Activated T-cell treated with anti-CD3 and anti-CD28 coated beads for 1 hour (primary cell): ENCODE measurements at places on chromosomes 12 and 14.

DNA sequence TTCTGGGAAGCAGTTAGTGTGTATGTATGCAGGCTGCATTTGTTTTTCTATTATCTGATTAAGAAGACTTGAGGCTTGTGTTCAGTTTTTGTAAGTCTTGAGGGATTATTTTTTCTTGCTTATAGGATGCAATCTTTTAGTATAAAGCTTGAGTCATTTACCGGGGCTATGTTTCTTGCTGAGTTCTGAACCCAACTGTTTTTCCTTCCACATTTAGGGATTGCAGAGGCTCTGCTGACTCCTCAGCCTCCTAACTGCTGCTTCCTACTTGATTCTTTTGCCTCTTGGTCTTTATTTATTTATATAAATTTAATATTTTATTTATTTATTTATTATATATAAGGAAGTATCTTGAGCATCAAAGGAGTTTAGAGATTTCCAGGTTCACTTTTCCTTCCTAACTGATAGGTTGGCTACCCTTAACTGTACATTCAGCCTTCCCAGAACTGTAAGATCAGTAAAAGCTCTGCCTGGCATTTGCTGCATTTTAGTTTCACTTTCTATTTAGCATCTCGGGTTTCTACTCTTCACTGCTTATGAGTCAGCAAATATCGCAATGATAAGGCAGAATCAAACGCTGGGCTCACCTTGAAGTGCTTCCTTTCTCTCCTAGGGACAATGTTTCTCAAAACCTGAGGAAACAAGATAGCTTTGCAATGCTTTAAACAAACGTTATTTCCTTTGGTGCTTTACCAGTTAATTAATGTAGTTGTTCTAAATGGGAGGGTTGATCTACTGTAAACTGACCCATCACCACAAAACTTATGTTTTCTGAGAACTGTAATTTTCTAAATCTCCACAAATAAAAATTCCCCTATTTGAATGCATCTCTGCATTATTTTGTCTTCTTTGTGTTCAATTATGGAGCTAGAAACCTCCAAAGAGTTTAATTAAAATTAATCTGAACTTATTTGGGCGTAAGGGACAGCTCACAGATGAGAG lies 1183.7 kb upstream of the TMEM132C start:
- DNase-seq = no peak

DNA sequence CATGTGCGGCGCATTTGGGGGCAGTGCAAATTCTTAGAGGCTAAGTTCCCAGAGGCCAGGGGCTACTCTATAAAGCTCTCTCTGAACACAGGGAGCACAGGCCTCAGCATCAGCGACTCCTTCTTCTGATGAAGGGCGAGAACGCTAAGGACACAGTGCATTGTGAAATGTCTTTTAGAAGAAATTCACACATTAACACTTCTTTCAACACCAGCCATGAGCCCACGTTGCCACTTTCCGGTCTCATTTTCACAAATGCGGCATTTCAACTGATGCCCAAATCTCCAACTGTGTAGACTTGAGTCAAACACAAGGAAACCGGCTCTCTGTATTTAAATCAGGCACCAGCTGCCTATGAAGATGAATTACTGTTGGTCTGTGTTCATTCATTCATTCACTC lies 162.0 kb downstream of the FOXN3 start:
- DNase-seq = no peak

DNA sequence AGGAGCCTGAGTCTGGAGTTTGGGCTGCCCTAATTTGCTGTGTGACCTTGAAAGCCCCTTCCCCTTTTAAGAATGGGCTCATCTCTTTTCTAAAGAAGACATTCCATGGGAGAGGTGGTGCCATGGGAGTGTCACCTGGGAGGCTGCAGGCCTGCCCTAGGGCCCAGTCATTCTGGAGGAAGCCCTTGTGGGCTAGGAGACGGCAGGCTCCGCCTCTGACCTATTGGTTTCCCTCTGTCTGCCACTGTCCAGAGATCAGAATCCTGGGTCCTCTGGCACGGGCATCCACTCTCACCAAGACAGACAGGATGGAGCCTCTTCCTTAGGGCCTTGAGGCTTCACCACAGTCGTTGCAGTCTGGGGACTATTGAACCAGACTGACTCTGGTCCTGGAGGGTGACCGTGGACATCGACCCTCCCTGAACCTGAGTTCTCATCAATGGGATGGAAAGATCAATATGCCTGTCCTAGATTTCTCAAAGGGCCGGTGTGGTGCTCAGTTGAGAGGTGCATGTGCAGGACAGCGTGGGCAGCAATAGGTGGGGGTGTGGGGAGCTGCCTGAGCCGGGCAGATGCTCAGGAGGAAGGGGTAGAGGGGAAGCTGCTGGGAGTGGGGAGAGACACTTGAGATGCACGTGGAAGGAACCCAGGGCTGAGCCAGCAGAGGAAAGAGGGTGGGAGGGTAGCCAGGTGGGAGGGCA lies 12.2 kb upstream of the CLMN start:
- no peak for DNase-seq

DNA sequence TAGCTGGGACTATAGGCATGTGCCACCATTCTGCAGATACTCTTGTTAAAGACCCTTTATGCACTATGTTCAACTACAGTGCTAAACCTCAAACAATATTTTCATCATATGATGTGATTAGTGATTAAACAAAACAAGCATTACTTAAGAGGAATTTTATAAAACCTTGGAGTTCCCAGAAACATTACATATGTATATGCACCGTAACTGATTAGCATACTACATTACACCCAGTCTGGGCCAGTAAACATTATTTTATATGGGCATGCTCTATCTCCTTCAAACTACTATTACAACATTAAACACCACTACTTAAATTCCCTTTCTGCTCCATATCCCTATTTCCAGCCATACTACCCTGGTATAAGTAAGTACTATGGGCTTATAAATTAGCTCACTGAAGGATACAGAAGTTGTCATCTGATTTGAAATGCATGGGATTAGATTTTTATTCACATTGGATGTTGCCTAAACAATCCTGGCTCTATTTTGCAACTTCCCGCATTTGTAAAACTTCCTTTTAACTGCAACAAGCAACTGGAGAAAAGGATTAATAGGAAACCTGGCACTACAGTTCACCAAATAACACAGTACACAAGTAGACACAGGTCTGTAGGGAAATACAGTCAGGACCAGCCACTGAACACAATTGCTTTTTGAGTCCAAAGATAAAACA lies 205.8 kb downstream of the MED13L start:
- DNase-seq = no peak

- no peak for DNase-seq
Observed at GRCh38 chr12:109255377-109255776, 53.7 kb downstream of the FOXN4 start.

GRCh38 chr12:96879301-96879700 lies 27.8 kb upstream of the NEDD1 start:
- no peak for DNase-seq
